ENCODE measurements at places on chromosomes 13 and 19.

GRCh38 chr19:38277549-38277948, 13.2 kb downstream of the SPINT2 start:
- no peak for DNase-seq

DNA sequence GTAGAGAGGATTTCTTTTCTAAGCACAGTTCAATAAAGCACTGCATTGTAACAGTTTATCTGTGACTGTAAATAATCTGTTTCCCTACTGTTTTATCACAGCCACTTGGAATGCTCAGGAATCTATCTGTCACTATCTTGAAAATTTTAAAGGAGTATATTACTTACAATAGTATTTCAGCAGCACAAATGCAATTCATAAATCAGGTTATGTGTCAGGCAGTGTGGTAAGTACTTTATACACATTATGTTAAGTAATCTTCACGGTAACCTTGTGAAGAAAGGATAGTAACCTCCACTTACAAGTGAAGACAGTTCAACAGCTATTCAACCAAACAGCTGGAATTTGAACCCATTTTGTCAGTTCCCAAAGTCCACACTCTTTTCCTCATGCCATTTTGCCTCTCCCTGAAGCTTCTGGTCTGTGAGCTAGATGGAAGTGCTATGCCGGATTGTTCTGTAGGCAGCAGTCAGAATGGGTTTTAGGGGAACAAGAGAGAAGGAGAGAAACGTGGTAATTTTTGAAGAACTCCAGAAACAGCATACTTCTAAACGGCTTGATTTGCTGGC, 125.0 kb downstream of the KLF12 start:
- no peak for DNase-seq

DNA sequence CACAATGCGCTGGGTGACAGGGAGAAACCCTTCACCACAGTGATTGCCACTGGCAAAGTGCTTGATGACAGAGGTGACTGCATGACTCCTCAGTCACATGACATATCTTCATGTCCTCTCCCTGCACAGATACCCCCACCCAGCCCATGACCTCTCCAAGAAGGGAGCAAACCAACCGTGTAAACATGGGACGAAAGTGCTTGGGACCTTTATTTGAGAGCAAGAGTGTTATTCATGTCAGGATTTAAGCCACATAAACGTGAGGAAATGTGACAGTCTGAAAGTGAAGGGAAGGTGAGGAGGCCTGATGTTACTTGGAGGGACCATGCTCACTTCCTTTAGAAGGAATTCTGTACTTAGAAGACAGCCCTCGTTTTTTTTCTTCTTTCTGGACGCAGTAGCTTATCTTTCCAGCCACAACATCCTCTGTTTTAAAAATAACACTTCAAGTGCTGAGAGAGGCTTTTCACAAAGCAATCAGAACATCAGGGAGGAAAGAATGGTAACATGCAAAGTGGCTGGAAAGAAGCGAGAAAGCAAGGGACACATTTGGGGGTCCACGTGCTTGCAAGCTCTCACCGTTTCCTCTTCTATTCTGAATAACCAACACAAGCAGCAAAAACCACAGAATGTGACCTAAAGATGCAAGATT, 35.6 kb downstream of the EPS15L1 start:
- peak; percentile 21 for DNase-seq

DNA sequence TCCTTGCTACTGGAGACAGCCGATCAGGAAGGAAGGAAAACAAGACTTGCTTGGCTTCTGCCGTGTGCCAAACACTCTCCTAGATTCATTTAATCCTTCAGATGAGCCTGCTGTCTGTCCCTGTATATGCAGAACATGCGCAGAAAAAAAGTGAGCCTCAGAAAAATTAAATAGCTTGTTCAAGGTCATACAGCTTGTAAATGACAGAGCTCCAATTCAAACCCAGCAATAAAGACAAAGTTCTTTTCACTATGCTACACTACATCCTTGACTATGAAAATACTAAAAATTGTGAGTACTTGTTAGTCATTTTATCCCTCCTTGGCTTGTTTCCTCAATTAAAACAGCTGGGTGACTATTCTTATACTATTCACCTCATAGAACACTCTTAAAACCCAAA, 121.4 kb downstream of the KCNRG start:
- no peak for DNase-seq

DNA sequence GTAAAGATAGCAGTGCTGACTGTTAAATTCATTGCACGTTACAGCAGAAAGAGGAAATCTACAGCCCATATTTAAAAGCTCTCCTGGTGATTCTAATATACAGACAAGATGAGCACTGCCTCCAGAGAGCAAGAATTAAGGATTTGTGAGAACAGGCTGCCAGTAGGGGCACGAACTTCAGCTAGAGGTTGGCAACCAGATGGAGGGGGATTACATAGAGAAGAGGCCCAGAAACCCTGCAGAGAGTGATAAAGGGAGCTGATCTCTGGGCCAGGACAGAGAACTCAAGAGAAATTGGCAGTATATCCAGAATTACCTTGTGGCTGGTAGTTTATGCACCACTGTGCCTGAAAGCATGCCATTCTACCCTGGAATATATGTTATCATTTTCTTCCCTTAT, 144.8 kb downstream of the UFM1 start:
- no peak for DNase-seq

DNA sequence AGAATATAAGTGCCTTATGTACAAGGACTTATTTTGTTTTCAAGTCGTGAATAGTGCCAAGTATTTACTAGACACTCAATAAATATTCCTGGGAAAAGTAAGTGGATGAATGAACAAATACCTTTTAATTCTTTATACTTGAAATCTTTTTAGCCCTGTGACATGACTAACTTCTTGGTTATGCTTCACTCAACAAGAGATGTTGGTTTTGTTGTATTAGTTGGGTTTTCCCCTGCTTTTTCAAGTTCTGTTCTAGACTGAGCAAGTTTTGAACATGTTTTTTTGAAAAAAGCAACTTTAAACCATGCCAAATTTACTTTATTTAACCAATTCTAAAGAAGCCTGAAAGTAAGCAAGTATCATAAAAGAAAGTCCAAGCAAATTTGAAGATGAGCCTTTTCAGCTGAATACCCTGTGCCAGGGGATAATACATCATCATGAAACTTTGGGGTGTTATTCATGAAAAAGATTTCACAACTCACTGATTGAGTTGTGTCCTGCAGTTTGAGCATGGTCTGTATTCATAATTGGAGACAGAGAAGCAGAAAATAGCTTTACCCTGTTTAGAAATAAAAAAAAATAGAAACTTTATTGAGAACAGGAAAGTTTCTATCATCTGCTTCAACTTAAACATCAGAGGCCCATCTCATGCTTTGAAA, 11.1 kb downstream of the LMO7 start:
- DNase-seq, result no peak

DNA sequence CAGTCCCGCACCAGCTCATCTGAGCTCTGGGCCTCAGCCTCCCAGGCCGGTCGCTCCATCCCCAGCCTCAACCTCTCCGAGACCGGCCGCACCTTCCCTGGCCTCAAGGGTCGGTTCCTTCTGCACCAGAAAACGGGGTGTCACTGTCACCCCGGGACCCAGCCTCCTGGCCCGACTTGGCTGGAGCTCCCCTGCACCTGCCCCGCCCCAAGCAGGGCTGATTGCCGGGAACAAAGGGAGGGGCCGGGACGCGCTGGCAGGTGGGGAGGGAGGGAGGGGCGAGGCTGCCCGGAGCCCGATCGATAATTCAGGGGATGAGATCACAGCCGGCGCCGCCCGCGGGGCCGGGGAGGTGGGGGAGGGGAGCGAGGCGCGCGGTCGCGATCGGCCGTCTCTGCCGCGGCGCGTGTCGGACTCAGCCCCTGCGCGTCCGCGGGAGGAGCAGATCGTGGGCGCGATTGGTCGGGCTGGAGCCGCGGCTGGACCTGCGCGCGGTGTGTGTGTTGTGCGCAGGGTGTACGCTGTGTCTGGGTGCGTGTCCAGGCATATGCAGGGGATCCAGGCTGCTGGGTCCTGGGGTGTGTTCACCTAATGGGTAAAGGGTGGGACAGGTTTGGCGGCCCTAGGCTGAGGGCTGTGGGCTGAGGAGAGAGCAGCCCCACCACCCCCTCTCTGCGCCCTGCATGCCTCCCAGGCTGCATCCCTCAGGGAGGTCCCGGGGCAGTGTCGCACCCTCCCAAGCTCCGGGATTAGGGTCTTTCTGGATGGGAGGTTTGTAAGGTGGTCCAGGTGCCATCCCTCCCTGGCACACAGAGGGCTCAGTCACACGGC, 1.1 kb upstream of the SHC2 start:
- no peak for DNase-seq

- no peak for DNase-seq
Measured at GRCh38 chr19:2582984-2583956, 107.3 kb downstream of the GADD45B start.

DNA sequence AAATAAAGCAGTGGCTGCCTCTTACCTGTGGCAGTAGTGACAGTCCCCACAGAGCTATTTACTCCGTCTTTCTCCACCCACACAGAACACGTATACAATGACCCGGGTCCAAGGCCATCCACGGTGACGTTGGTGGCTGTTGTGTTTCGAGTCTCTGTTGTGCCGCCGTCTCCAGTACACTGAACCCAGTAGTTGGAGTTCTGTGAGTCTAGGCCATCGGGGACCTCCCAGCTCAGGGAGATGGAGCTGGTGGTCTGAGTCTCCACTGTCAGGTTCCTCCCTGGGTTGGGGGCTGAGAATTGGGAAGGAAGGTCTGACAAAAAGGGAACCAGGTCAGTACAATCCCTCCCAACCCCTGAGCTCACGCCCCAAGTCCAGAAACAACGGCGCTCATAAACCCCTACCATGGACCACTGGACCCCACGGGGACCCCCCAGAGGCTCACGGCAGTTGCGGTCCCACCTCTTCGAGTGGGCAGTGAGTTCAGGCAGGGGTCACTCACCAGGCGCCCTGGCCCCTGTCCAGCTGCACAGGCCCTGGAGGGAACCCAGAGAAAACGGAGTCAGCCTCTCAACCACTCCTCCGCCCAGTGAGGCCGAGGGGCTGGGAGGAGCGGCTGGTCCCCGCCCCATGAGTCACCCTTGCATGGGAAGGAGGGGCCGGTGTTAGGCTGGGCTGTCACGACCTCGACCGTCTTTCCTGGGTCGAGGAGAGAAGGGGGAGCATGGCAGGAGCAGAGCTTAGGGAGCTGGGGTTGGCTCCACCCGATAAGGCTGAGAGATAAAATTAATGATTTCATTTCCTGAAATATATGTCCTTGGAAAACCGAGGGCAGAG, 2.4 kb downstream of the PTPRH start:
- peak; percentile 20 for DNase-seq
